ENCODE measurements at places on chromosomes 5 and 9.
A peak's percentile ranks its signal among the peaks of the same experiment; 100 is the strongest.

GRCh38 chr5:135214897-135215616 is 181.0 kb upstream of the PITX1 start:
- no peak for DNase-seq

DNA sequence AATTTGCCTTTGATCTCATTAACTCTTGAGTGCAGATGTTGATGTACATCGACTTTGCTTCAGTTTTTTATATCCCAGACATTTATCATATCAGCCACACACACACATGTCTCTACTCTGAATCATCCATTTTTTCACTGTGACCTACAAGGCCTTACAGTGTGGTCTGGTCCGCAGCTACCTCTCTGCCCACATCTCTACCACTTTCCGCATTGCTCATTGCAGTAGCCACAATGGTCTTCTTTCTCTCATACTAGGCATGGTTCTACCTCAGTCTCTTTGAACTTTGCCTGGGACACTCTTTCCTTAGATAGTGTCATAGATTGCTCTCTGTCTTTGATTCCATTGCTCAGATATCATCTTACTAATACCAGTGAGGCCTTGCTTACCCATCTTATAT is 87.9 kb upstream of the FSD1L start:
- DNase-seq = no peak

- peak; percentile 68 for DNase-seq
Observed at GRCh38 chr5:142807372-142807911, 37.3 kb downstream of the ARHGAP26 start.

DNA sequence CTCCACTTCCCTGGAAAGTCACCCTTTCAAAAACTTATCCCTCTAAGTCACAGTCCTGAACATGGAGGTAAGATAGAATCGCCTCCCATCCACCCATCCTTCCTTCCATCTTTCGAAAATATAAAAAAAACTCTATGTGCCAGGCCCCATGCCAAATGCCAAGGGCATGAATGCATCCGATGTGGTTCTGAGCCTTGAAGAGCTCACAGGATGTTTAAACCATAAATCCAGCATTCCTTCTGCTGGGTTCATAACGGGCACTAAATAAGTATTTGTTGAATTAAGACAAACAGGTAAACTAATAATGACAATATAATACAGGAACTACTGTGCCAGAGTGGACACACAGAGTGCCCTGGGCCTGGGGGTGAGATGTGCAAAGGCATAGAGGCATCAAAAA is 147.3 kb downstream of the TTLL11 start:
- DNase-seq = no peak

DNA sequence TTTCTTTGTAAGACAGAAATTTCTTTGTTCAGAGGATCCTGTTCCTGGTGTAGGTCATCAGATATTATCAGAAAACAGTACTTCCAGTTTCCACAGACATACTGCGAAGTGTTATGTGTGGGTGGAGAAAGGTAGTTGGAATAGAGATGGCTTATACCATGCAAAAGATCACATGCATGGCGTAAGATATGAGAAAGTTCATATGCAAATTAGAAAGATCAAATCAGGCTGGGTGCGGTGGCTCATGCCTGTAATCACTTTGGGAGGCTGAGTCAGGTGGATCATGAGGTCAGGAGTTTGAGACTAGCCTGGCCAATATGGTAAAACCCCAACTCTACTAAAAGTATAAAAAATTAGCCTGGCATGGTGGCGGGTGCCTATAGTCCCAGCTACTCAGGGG is 65.2 kb upstream of the GLIS3 start:
- no peak for DNase-seq

DNA sequence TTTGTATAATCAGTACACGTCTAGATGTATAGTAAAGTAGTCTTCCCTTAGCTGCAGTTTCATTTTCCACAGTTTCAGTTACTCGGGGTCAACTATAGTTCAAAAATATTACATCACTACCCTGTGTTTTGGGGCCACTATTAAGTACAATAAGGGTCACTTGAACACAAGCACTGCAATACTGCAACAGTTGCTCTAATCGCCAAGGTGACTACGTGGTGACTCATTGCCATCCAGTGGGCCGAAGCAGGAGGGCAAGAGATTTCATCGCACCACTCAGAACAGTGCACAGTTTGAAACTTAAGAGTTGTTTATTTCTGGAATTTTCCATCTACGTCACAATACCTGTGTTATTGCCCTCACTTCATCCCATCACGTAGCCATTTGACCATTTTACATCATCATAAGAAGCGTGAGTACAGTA is at the start of gene ARL14EPL:
Gene ARL14EPL, plus strand, starts transcription at position 379 of the 424 bp plus-strand sequence. CDS start 18,994 bp downstream, outside the sequence.
- DNase-seq = peak; percentile 39

DNA sequence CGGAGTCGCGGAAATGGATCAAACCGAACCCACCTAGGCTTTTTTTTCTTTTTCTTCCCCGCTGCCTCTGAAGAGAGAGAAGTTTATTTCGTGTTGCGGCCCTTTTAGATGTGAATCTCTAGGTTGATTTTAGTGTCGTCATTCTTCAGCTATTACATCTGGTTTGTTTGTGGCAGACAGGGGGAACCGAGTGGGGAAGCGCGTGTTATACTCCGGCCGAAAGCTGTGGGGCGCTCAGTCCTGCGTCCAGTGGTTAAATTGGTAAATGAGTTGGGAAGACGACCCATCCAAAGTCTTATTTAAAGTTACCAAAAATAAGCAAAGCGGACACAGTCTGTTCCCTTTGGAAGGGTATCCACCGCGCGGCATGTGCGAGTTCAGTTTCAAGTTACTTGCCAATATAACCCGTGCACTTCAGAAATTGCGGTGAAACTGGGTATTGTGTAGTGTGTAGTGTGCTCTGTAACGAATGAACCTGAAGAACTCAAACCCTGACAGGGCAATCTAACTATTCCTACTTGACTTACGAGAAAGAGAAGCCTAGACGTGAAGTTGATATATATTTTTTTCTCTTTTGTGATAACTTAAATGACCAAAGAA is 1.3 kb downstream of the MAN2A1 start:
- peak; percentile 81 for DNase-seq

DNA sequence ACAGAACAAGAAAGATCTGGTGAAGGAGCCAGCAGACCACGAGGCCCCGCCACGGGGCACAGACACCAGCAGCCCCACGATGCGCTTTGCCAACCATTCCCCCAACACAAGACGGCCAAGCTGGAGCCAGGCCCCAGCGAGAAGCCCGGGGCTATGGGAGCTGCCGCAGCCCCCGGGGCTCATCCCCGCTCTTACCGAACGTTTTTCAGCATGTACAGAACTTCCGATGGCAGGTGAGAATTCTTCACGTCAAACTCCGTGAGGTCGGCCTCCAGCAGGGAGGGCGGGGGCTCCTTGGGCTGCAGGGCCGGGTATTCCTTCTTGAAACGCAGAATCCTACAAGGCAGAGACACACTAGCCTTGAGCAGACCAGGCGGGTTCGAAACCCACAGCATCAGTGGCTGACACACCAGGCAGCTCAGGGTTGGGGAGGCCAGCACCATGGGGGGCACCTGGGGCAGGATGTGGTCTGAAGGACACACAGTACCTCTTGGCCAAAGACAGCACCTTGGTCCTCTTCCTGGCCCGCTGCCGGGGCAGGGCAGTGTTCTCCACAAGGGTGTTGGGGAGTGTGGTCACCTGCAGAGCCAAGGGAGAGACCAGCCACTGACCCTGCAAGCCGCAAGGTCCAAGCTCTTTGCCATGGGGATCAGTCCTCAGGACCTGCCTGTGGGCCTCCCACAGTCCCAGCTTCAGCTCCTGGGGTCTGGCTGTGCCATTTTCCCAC is 6.8 kb downstream of the PNPLA7 start:
- DNase-seq = no peak

Measured in Right ventricle myocardium superior (tissue), 1 donor.